ENCODE measurements at places on chromosomes 6 and 20.

DNA sequence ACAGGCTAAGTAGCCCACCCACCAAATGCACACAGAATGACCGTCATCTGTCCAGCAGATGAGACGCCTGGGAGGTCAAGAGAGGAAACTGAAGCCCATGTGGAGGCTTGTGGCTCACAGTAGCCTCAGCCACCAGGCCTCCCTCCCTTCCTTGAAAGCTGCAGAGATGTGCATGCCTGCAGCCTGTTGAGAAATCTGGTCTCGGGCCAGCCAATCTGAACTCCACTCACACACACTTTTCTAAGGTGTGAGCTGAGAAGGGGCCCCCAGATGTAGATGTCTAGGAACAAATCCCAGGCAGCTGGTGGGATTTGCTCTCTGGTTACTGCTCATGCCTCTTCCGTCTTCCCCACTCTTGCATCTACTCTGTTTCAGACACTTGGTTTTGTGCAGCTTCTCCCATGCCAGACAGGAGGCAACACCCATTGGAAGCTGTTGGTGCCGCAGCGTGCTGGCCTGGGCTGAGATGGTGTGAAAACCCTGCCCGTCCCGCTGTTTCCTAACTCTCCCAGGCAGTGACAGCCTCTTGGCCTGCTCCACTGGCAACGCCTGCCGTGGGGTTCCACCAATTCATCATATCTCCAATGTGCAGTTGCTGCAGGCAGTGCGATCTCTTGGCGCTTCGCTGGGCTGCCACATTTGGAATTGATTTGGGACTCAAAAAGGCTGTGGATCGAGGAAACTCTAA is 24.1 kb upstream of the PAX1 start:
- DNase-seq = no peak

- DNase-seq = no peak
These were observed 2.1 kb downstream of the GNMT start for GRCh38 chr6:42962502-42963178.

- DNase-seq = no peak
These were observed 80.5 kb downstream of the YTHDF1 start for GRCh38 chr20:63135411-63135810.

DNA sequence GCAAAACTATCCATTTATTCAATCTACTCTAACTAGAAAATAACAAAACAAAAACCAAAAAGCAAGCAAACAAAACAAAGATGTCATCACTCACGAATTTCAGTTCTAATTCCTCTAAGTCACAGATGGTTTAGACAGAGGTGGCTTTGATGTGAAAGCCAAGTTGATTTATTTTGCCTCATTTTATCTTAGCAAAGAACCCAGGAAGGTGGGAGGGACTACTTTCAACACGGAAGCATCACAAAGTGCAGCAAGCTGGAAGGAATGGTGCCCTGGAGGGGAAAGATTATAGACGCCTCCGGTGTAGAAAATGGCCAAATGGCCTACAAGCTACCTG is 88.4 kb downstream of the LAMP5 start:
- no peak for DNase-seq

- no peak for DNase-seq
These were observed 10.6 kb downstream of the ACSS2 start for GRCh38 chr20:34887023-34887422.

DNA sequence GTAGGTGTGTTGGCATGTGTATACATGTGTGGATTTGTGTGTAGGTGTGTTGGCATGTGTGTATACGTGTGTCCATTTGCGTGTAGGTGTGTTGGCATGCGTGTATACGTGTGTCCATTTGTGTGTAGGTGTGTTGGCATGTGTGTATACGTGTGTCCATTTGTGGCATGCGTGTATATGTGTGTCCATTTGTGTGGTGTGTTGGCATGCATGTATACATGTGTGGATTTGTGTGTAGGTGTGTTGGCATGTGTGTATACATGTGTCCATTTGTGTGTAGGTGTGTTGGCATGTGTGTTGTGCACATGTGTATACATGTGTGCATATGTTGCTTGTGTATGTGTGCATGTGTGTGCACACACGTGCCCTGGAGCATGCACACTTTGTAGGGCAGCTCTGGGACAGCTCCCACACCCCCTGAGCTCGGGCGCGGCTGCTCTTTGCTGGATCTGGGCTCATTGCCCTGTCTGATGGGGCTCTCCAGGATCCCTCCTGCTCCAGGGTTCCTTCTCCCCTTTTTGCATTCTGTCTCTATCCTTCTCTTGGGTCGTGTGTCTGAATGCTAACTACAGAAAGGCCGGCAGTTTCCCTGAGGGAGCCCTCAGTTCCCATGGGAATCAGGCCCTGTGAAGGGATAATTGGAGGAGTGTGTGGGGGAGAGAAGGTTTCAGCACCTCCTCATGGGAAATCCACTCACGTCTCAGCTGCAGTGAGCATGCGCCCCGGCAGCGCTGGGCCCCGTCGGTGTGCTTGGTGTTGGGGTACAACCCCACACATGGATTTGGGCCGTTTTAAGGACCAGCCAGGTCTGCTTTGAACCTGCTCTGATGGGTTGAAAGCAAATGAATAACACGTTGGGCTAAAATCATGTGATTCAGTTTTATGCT is 102.0 kb downstream of the ERMARD start:
- no peak for DNase-seq

DNA sequence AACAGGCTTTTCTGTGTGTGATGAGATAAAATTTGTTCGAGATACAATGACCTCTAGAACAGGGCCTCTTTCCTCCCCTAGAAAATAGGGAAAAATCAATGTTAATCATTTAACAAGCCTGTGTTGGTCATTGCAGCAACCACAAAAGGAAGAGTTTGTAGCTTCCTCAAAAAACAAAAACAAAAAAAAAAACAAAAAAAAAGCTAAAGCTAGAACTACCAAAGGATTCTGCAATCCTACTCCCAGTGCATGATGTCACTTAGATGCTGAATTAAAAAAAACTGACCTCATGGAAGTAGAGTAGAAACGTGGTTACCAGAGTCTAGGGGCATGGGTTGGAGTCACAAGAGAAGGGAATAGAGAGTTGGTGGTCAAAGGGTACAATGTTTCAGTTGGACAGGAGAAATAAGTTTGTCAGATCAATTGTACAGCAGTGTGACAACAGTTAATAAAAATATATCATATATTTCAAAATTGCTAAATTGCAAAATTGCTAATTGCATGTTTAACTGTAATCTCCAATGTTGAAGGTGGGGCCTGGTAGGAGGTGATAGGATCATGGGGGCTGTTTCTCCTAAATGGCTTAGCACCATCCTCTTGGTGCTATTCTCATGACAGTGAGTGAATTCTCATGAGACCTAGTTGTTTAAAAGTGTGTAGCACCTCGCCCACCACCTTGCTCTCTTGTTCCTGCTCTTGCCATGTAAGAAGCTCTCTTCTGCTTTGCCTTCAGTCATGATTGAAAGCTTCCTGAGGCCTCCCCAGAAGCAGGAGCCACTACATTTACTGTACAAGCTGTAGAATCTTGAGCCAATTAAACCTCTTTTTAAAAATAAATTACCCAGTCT is 163.4 kb upstream of the SIM1 start:
- no peak for DNase-seq

DNA sequence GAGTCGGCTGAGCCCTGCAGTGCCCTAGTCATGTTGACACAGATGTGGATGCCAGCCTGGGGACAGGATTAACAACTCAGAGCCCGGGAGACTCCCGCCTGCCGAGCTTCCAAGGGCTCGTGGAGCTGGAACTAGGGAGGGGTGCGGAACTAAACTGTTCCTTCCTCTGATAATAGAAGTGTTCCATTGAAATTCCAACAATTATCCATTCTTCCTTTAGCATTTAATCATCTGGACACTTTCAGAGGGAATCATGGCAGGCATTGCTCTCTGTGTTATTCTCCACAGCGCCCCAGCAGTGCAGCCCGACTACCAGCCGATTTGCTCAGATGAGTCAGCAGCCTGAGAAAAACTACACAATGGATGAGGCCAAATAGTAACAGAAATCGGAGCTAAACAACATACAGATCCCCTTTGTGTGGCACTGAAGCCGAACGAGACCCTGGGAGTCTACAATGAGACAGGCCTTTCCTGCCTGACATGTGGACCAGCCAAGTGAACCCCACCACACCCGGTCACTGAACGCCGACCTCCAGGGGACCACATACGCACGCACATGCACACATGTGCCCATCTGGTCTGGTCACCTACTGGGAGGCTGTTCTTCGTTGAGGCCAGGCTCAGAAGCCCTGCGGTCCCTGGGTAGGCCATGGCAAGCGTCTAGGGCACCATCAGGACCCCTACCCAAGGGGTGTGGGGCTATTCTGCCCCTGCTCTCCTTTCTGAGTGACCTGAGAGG is 238.4 kb upstream of the AFDN start:
- DNase-seq = no peak

DNA sequence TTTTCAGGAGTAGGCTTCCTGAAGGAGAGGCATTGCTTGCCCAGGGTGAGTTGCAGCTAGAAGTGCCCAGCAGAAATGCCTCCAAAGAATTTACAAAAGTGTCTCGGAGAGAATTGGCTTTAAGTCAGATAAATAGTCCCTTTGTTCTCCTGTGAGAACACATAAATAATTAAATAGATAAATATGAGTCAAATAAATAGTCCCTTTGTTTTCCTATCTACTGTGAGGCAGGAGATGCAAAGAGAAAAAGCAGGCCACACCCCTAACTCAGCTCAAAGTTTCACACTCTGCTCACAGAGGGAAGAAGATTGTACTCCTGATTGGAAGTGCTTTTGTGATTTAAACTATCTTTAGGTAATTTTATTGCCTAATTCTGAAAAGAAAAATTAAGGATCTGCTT is 180.7 kb upstream of the PRSS16 start:
- no peak for DNase-seq

GRCh38 chr6:104768906-104769305 is 90.8 kb downstream of the HACE1 start:
- no peak for DNase-seq

- no peak for DNase-seq
These were observed at the start of gene PDE7B for GRCh38 chr6:135851442-135852271. PDE7B (plus strand) TSS chr6:135851701.

GRCh38 chr20:11266571-11266970 is 592.8 kb upstream of the JAG1 start:
- no peak for DNase-seq

- DNase-seq = no peak
These were observed 18.9 kb downstream of the MKKS start for GRCh38 chr20:10415013-10415650.

- DNase-seq = no peak
These were observed 59.4 kb upstream of the GNRH2 start for GRCh38 chr20:2984028-2984501.

DNA sequence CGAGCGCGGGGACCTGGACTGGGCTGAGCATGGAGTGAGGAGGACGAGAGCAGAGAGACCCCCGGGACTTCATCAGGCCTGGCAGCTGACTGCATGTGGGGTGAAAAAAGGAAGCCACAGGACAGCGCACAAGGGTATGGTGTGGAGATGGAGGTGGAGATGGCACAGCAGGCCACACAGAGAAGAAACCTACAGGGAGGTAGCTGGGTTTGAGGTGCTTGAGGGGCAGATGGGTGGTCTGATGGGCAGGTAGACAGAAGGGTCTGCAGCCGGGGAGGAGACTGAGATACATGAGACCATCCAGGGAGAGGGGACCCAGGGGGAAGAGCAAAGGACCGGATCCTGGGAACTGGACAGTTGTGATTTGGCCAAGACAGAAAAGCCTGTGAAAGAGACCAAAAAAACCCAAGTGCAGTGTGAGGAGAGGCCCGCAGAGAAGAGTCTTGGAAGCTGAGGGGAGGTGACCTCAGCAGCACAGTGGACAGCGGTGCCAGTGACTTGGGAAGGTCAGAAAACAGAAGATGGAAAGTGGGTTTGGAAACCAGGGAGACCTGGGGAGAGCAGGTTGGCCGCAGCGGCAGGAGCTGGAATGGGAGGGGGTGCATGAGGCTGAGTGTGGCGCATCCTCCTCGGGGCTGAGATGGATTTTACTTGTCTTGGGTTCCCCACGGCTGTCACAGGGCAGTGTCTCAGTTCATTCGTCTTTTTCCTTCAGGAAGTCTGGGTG is 5.5 kb downstream of the HLA-DPB1 start:
- DNase-seq = no peak

GRCh38 chr6:150722614-150723344 is 123.1 kb downstream of the PLEKHG1 start:
- DNase-seq = no peak

DNA sequence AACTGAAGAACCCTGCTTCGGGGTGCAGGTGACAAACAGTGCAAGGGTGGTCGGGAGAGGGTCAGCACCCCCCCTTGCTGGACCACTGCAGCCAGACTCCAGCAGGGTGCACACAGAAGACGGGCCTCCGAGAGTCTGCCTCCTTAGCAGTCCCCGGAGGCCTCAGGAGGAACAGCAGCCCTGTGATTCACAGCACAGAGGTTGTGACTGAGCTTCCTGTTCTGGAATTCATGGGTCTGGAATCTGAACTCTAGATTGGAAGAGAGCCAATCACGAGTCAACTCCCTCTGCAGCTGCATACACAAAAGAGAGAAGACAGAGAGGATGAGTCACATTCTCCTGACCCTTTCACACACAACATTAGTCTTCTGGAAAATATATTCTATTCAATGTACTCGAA is 249.0 kb upstream of the OPRM1 start:
- DNase-seq = no peak

- no peak for DNase-seq
These were observed 111.9 kb downstream of the HIVEP2 start for GRCh38 chr6:142833054-142833453.

- DNase-seq = no peak
These were observed 123.2 kb downstream of the TAF4 start for GRCh38 chr20:61942526-61942925.

DNA sequence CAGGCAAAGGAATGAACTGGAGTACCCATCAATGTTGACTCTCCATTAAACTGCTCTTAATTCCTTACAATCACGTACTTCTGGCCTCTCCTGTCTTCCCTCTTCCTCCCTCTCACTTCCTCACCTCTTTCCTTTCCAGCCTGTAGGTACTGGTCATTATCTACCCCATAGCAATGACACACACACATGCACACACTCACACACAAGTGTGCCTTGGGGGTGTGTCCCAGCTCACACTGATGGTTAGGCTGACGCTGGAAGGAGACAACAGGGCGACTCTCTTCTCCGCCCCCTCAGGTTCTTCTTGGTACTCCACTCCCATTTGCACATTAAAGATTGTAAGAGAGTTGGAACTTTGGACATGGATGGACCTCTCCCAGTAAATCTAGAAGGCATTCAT is 14.0 kb upstream of the SERPINB9 start:
- DNase-seq = no peak

- DNase-seq = no peak
These were observed 387.8 kb downstream of the SMOC2 start for GRCh38 chr6:168828800-168829199.

- no peak for DNase-seq
These were observed 2.6 kb upstream of the IPCEF1 start for GRCh38 chr6:154359161-154359574.
